ENCODE measurements at places on chromosomes 16 and 17.
A peak's percentile ranks its signal among the peaks of the same experiment; 100 is the strongest.

GRCh38 chr16:50302472-50303005 lies 36.2 kb downstream of the ADCY7 start:
- DNase-seq: no peak

GRCh38 chr17:71396711-71397110 lies 724.1 kb upstream of the SOX9 start:
- DNase-seq: no peak

- no peak for DNase-seq
Measured at GRCh38 chr17:41733348-41734138, 900 bp downstream of the HAP1 start.

- DNase-seq: no peak
Measured at GRCh38 chr16:61246592-61246991, 789.6 kb downstream of the CDH8 start.

DNA sequence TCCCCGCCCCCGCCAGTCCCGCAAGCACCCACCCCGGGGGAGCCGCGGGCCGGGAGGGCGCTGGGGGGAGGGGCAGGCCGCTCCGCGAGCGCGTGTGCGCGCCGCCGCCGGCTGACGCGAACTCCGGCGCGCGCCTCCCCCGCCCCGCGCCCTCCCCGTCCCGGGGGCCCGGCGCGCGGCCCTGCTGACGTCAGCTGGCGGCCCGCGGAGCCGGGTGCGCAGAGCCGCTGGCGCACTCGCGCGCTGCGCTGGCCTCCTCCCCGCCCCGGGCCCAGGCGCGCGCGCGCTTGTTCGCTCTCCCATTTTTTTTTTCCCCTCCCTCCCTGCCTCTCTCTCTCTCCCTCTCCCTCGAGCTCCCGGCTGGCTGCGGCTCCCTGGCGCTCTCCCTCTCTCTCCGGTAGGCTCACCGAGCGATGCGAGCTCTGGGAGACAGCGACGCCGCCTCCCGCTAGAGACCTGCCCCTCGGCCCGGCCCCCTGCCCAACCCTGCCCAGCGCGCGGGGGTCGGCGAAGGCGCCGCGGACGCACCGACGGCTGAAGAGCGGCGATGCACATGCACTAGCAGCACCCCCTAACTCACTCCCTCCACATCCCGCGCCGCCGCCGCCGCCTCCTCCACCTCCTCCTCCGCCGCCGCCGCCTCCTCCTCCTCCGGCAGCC lies at the start of gene GNAO1:
TSS of gene GNAO1 (plus strand) at position 334 of the 660 bp plus-strand sequence. CDS start 747 bp downstream, outside the sequence.
- DNase-seq: peak; percentile 46

DNA sequence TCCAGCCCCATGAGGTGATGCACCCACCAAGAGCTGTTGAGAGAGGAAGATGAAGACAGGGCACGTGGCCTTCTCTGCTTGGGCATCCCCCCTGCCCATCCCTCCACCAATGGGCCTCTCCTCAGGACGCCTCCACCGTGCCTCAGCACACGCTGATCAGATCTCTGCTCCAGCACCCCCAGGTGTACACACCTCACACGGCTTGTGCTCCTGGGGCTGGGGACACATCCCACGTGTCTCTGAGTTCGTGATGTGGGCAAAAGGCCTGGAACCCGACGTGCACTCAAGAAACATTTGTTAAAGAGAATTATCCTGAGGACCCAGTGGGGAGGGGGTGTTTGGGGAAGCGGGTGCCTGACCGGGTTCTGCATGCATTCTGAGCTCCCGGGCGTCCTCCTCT lies 55.3 kb downstream of the MGAT5B start:
- DNase-seq: no peak

DNA sequence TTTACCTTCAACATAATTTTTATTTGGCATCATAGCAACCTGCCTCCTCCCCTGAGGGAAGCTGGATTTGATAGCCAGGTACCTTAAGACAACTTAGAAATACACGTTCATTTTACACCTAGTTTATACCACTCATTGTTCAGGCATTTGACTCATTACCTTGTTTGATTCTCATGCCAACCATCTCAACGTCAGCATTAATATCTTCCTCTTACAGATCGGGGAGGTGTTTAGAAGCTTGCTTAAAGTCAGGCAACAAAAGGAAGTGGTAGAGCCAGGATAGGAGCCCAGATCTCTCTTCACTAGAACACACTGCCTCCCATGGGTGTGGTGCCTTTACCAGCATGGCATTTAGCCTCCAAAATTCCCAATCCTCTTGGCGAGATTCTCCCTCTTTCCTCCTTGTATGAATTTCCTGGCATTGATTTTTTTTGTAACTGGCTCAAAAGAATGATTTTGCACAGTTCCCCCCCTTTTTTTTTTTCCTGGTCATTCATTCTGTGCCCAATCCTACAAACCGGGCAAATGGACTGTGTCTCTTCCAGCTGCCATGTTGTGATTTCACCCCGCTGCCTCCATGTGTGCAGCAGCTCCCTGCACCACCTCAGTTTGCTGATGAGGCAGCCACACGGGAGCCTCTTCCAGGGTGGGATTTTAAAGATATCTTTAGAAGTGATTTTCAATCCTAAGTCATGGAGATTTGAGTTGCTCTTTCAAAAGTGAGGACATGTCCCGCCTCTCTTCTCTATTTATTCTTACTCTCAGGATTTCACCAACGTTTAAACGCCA lies 383.6 kb downstream of the UTP18 start:
- DNase-seq: no peak

DNA sequence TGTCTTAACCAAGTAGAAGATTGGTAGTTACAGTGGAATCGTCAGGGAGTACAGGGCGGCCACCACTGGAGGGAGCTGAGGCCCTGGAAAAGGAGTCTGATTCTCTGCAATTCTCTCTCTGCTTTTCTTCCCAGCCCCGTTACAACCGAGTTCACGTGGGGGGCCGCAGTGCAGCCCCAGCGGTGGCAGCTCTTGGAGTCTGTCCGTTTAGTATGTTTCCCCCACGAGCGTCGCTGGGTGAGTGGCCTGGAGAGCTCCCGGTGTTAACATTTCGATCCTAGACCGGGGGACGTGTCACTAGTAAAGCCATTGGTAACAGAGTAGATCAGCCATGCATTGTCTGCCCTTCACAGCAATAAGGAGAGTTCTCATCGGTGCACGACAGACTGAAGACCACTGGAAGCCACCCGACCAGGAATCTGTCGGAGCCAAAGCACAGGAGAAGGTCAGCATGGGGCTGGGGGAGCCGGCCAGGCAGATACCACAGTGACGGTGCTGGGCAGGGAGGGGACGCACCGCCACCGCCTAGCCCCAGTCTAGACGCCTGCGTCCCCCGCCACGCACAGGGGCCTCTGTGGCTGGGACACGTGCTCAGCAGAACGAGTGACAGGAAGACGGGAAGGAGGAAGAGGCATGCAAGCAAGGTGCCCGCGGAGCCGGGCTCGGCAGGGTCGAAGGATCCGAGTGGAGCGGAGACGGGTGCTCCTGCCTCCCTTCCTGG lies 15.7 kb downstream of the SLC16A3 start:
- DNase-seq: no peak

DNA sequence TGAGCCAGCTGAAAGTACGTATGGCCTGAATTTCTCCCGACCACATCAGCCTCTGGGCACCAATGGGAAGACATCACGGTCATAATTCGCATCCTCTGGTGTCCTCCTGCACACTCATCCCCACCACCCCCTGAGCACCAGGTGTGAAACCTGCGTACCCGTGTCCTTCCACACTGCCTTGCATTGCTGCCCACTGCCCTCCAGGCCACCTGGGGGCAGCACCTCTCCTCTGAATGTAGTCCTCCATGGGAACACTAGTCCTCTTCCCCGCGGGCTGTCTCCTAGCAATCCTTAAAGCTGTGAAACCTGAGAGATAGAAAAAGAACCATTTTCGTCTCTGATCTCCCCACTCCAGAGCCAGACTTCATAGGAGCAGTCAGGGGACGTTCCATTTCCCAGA lies 125.5 kb downstream of the ZNF18 start:
- DNase-seq: no peak

DNA sequence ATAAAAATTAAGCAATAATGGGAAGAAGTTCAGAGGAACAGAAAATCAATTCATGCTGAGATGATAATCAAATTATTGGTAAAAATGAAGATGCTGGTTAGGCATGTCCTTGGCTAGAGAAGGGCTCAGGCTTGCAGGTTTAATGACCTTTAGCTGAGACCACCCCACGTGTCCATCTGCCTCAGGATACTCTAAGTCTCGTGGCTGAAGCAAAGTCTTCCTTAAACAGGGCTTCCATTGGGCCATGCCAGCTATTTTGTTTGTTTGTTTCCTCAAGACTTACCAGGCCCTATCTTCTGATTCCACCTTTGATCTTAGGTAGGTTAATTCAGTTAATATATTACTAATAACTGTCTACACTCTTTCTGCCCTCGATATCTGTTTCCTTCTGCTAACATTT lies 366.0 kb downstream of the CDH13 start:
- DNase-seq: no peak

DNA sequence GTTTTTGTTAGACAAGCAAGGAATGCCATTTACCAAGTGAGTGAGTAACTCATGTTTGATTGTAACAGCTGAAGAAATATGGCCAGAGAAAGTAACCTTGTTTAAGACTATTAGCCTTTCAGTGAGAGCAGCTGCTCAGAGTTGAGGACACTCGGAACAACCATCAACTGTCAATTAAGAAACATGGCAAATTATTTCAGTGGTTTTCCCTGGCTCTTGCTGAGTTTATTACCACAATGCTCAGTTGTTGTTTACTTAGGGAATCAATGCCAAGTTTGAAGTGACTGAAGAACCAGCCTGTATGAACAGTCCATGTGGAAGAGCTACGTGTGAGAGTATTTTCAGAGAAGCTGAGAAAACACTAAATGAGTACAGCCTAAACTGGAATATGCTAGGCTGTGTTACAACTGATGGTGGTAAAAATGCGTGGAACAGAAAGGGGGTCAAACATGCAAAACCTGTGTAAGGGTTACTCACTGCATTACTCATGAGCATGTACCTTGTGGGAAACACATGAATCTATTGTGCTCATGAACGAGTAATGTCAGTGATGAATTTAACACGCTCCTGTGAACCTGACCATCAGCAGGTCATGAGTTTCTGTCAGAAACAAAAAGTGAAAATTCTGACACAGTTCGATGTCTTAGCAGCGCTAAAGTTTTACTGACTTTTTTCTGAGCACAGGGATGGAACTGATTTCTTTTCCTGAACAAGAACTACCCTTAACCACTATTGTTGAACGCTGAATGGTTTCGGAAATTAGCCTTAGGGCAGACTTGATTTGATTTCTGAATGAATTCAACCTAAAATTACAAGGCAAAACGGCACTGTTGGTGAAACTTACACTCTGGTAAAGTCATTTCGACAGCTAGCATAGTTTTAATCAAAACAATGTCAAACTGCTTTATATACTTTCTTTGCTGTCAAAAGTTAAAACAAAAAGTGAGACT lies 33.5 kb downstream of the GNA13 start:
- peak; percentile 21 for DNase-seq

- DNase-seq: no peak
Measured at GRCh38 chr16:88454523-88454947, 1.5 kb downstream of the ZFPM1 start.

- DNase-seq: peak; percentile 26
Measured at GRCh38 chr16:48608871-48609651, 919 bp downstream of the N4BP1 start.

DNA sequence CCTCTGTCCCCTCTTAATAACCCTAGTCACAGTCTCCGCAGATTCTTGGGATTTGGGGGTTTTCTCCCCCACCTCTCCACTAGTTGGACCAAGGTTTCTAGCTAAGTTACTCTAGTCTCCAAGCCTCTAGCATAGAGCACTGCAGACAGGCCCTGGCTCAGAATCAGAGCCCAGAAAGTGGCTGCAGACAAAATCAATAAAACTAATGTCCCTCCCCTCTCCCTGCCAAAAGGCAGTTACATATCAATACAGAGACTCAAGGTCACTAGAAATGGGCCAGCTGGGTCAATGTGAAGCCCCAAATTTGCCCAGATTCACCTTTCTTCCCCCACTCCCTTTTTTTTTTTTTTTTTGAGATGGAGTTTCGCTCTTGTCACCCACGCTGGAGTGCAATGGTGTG lies 5.6 kb downstream of the CCL22 start:
- DNase-seq: no peak

- DNase-seq: no peak
Measured at GRCh38 chr17:62703261-62703775, 75.8 kb downstream of the MRC2 start.

DNA sequence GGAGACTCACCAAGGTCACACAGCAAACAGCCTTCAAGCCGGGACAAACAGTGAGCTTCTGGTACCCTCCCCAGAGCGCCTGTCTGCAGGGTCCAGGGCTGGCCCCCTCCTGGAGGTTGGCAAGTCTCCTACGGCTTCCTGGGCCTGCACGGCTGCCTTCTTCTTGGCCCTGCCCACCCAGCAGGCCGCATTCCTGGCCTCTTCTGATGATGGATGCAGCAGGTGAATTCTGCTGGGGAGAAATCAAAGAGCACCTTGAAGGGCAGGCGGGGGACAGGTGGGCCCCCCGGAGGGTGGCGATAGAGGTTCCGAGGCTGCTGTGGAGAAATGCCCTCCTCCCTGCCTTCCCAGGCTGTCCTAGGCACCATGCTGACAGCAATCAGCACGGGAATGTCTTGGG lies 3.8 kb upstream of the NOS2 start:
- no peak for DNase-seq

DNA sequence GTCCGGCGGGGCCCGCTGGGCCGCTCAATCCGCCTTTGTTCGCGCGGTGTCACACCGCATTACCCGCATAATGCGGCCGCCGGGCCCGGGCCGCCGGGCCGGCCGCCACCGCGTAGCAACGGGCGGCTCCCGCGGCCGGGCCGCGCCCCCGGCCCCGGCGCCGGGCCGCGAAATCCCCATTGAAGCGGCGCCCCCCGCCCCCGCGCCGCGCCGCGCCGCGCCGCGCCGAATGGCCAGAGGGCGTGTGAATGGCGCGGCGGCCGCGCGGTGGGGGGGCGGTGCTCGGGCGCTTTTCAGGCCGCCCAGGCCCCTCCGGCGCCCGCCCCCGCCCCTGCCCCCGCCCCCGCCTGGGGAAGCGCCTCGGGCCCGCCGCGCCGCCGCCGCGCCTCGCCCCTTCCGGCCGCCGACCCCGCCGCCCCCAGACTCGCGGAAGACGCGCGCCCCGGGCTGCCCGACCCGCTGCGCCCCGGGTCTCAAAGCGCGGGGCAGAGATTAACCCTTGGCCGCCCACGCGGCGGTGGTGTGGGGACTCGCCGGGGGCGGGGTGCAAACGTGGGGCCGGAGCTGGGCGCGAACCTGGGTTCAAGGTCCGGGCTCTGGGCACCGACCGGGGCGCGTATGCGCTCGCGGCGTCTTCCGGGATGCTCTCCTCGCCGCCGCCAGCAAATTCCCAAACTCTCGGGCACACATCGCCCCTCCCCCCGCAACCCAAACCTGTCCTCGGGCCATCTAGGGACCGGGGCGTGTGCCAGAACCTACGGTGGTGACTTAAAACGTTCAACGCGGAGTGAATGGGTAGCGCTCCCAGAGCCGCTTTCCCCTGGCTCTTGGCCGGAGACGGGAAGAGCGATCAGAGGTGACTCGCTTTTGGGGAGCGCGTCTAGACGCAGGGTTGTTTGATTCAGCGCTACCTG lies 46.7 kb downstream of the WNT3 start:
- no peak for DNase-seq

- no peak for DNase-seq
Measured at GRCh38 chr17:74386386-74386785, 19.1 kb downstream of the GPR142 start.

GRCh38 chr16:19715566-19715965 lies 2.5 kb downstream of the KNOP1 start:
- DNase-seq: no peak

- DNase-seq: no peak
Measured at GRCh38 chr17:34205401-34205800, 49.7 kb upstream of the CCL2 start.

- no peak for DNase-seq
Measured at GRCh38 chr17:74525465-74525725, 5.9 kb downstream of the CD300LB start.
